Stimulated activated CD8-positive, alpha-beta memory T cell treated with anti-CD3 and anti-CD28 coated beads, Interleukin-4, amount 100 ng/mL, for 1 hour (primary cell): ENCODE measurements at places on chromosomes 2 and 18.

DNA sequence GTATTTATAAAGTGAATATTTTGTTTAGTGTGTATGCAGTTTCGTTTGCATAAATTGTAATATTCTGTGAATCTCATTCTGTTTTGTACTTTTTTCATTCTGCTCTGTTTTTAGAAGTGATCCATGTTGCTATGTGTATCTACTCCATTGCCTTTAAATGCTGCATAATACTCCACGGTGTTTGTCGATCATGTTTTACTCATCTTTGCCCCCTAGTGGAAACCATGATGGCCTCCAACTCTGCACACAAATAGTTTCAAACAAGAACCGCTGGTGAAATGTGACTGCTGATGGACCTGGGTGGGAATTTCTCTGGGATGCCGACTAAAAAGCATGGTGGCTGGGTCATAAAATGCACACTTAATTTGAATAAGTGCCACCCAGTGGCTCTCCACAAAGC, 32.0 kb upstream of the SKOR2 start:
- DNase-seq: no peak

DNA sequence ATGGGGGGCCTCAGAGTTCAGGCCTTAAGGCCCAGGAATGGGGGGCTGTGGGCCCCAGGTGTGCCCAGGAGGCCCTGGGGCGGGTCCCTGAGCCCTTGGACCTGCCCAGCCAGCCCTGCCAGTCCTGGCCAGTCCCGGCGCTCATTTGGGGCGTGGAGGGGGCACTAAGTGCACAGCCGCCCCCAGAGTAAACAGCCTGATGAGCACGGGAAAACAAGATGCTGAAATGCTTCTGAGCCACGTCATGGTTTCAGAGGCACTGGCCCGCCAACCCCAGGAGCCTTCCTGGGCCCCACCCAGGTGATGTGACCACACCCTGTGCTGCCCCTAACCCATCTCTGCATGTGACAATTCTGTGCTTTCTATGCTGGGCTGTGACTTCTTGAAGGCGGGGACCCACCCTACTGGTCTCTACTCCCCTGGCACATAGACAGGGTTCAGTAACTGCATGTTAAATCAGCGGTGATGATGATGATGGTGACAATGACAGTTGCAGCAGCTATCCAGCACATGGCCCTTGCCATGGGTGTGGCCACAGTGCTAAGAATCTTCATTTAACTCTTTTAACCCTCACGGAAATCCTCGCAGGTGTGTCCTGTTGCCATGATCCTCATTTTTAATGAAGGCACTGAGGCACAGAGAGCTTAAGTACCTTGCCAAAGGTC, 28.1 kb upstream of the ASPRV1 start:
- no peak for DNase-seq

- DNase-seq: no peak
These were observed 166.9 kb upstream of the KLF7 start for GRCh38 chr2:207332480-207333212.

DNA sequence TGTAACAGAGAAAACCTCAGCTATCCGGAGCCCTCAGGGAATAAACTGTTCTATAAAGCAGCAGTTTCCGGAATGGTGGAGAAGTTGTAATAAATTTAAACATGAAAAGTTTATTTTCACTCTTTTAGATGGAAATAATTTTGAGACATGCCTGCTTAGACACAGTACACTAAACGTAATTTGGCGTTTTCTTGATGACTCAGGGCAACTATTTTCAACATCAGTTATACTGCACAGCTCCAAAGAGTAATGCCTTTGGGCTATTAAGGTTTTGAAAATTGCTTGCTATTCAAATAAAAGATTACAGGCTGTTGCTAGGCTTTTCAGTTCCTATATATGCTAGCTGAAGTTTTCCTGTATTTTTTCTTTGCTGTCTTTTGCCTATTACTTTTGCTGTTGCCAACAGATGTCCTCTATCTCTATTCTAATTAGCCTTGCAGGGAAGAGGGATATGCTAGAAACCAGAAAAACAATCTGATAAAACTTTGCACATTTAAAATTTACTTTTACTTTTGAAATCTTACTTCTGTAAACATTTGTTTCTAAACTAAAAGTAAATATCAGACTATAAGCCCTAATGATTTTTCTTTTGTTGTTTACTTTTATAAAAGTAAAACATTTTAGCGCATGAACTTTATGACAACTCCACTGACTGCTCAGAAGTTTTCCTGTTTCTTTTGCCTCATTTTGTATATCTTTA, 113.4 kb upstream of the WDSUB1 start:
- no peak for DNase-seq

GRCh38 chr2:137960223-137960622, 4.0 kb upstream of the HNMT start:
- DNase-seq: no peak

DNA sequence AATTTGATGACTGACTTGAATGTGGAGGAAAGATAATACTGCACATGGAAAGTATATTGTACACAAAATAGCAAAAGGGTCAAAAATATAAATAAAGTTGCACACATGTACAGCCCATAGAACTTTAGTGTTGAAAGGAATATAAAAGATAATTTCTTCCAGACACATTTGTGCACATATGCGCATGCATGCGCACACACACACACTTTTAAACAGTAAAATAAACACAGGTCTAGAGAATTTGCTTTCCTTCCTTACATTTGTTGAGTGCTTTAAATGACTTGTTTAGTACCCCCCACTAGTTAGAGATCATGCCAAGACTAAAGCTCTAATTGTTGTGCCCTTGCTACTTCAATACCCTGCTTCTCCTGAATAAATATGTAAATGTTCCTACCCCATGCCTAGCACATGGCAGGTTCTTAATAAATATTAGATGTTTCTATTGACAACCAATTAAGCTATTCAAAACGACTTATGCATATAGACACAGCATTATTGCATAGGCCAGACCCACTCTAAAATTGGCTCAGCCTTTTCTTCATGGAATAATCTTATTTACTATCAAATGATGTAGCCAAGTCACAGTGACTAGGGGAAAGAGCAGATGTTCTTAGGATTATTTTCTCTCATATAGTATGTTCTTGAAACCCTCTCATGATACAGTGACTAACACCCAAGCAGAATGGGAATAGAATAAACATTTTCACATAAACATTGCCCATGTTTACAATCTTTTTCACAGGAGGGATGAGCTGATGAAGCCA, 165.5 kb upstream of the ACVR2A start:
- no peak for DNase-seq
